ENCODE measurements at places on chromosomes 3 and 15.

- no peak for DNase-seq
These were observed 206.6 kb downstream of the TLE3 start for GRCh38 chr15:69891070-69891536.

DNA sequence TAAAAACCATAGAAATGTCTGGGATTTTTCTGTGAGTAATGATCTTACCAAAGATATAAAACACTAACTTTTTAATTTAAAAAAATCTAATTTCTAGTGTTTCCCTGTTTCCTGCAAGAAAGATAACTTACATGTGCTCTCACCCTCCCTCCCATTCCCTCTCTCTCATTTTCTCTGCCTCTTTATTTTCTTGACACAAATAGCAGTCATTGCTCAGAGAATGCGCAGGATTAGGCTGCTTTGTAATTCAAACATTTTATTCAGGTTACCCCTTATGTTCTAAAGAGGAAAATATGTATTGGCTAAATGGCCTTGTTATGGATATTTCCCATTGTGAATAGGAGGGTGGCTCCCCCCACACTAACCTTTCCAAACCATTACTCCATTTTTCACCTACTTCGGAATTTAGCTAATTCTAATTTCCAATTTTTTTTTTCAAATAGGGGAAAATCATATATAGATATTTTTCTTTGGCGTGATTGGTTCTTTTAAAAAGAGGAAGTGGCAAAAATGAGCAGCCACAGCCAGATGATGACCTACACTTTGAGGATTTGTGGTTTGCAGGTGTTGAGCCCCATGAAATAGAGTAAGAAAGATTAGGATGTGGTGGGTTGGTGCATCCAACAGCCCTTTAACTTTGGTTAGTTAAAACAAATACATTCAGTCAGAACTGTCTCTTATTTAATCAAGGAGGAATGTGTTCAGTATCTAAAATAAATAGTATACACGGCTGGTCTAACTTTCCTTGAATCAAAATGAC, 554.4 kb downstream of the IGSF11 start:
- no peak for DNase-seq

- no peak for DNase-seq
These were observed 139.2 kb upstream of the MEF2A start for GRCh38 chr15:99426431-99427105.

GRCh38 chr3:62995119-62995518, 119.9 kb upstream of the CADPS start:
- DNase-seq = no peak

GRCh38 chr3:111971533-111972130, 7.2 kb upstream of the ABHD10 start:
- DNase-seq = no peak

DNA sequence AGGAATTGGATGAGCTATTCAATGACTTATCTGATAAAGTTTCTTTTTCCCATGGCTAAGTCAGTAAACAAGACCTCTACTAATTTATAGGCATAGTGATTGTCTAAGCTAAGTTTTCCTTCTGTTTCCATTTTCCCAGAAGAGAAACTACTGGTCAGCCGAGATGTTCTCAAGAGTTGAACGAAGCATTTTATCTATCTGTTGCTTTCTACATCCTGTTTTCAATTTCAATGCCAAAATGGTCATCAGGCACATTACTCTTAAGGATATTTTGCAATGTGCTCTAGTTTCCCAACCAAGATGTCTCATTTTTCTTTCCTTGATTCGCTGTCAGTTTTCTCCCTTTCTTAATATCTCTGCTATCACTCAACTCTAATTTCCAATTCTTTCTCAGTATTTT, 228.7 kb downstream of the MBNL1 start:
- DNase-seq = no peak

GRCh38 chr15:82621970-82622369, 25.2 kb downstream of the CPEB1 start:
- no peak for DNase-seq

- no peak for DNase-seq
These were observed 39.5 kb downstream of the ITPR1 start for GRCh38 chr3:4532535-4533112.

DNA sequence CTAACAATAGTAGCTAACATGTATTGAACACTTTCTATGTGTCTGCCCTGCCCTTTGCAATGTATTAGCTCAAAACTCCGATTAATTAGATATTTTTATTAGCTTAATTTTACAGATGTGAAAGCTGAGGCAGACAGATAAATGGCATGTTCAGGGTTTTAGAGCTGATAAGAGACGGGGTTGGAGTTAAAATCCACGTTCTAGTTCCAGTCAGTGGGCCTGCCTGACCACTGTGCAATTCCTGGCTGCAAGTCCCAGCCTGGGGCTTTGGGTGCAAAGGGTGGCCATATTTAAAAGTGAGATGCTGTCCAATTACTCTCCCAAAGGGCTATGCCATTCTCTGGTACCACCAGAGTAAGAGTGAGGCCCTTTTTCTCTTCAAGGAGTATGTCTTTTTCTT, 33.2 kb downstream of the FOXL2 start:
- no peak for DNase-seq

DNA sequence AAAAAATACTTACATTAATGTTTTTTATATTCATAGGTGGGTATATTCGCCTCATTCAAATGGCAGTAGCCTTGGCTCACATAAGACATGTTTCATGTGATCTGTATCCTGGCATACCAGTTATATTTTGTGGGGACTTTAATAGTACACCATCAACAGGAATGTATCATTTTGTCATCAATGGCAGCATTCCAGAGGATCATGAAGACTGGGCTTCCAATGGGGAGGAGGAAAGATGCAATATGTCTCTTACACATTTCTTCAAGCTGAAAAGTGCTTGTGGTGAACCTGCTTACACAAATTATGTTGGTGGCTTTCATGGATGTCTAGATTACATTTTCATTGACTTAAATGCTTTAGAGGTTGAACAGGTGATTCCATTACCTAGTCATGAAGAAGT, 3.5 kb downstream of the PDE12 start:
- no peak for DNase-seq

DNA sequence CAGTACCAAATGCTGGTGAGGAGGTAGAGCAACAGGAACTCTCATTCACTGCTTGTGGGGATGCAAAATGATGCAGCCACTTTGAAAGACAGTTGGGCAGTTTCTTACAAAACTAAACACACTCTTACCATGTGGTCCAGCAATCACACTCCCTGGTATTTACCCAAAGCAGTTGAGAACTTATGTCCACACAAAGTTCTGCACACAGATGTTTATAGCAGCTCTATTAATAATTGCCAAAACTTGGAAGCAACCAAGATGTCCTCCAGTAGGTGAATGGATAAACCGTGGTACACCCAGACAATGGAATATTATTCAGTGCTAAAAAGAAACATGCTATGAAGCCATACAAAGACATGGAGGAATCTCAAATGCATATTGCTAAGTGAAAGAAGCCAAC, 139.1 kb upstream of the SLC6A11 start:
- DNase-seq = no peak

DNA sequence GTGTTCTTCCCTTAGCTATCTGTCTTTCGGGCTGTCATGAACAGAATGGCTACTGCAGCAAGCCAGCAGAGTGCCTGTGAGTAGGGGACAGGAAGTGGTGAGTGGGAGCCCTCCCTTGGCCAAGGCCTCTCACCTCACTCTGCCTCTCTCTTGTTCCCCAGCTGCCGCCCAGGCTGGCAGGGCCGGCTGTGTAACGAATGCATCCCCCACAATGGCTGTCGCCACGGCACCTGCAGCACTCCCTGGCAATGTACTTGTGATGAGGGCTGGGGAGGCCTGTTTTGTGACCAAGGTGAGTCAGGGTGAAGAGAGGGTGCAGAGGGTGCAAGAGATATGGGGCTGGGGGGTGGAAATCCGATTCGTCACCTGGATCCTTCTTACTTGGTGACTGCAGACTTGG, 3.0 kb downstream of the DLL4 start:
- DNase-seq = no peak

GRCh38 chr15:70531576-70531975, 231.8 kb downstream of the UACA start:
- DNase-seq = no peak

GRCh38 chr3:125582707-125583106, 12.6 kb downstream of the OSBPL11 start:
- no peak for DNase-seq

- DNase-seq = no peak
These were observed 14.7 kb downstream of the ST3GAL6 start for GRCh38 chr3:98777801-98778220.

DNA sequence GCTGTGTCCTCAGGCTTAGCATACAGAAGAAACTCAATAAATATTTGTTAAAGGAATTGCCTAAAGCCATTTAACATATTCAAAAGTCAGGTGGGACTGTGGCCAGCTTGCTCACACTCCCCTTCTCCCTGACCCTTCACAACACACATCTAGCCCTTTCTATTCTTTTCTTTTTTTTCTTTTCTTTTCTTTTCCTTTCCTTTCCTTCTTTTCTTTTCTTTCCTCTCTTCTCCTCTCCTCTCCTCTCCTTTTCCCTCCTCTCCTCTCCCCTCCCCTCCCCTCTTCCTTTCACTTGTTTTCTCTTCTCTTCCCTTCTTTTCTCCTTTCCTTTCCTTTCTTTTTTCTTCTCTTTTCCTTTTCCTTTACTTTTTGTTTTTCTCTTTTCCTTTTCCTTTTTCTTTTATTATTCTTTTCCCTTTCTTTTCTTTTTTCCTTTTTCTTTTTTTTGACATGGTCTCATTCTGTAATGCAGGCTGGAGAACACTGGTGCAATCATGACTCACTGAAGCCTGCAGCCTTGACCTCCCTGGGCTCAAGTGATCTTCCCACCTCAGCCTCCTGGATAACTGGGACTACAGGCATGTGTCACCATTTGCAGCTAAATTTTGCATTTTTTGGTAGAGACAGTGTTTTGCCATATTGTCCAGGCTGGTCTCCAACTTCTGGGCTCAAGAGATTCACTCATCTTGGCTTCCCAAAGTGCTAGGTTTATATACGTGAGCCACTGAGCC, 377.8 kb downstream of the GRM7 start:
- no peak for DNase-seq

DNA sequence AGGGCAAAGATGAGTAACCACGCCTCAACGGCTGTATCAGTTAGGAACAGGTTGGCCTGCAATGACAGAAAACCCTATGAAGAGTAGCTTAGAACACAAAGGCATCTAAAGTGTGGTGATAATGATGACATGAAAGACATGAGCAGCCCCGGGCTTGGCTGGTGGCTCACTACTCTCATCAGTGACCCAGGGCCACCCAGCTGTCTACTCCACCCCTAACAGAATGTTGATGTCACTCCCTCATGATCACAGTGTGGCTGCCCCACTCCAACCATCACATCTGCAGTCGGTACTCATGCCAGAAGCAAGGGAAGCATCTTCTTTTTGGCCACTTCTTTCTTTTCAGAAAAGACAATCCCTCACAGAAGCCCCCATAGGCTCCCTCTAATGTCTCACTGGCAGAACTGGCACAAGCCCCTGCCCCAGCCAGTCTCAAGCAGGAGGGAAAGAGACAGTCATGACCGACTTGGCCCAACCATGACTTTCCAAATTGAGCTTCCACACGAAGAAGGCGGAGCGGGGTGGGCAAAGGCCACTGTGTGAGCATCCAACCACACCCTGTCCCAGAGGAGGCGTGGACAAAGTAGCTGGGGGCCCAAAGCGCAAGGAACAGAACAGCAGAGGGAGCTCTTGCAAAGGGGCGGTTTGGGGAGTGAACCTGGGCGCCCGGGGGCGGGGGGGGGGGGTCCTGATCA, 72.0 kb upstream of the IQSEC1 start:
- no peak for DNase-seq

DNA sequence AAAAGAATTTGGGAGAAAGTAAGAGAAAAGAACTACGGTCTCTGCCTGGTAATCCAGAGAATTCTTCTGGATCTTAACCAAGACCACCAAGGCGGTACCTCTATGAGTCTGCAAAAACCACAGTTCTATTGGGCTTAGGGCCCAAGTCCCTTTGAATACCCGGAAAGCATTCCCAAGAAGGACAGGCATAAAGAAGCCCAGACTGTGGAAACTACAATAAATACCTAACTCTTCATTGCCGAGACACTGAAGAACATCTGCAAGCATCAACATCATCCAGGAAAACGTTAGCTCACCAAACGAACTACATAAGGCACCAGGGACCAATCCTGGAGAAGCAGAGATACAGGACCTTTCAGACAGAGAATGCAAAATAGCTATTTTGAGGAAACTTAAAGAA, 162.3 kb upstream of the TMC3 start:
- no peak for DNase-seq

- no peak for DNase-seq
These were observed 66.9 kb downstream of the TLE3 start for GRCh38 chr15:70030851-70031250.

GRCh38 chr3:23671851-23672589, 133.7 kb upstream of the UBE2E1 start:
- DNase-seq = no peak

DNA sequence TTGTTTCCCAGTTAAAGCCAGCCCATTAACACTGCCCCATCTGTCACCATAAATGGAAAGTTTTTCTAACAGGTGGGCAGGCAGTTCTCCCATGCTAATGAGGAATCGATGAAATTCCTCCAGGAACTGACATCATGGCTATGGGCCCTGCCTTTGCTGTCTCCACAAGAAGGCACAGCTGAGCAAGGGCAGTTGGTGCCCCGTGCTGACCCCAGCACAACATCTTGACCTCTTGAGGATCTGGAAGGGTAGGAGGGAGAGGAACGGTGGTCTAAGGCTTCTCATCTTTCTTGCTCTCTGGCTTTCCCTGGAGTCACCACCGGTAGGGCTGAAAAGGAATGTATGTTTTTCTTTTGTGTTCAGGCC, 46.7 kb downstream of the CHCHD6 start:
- DNase-seq = no peak

DNA sequence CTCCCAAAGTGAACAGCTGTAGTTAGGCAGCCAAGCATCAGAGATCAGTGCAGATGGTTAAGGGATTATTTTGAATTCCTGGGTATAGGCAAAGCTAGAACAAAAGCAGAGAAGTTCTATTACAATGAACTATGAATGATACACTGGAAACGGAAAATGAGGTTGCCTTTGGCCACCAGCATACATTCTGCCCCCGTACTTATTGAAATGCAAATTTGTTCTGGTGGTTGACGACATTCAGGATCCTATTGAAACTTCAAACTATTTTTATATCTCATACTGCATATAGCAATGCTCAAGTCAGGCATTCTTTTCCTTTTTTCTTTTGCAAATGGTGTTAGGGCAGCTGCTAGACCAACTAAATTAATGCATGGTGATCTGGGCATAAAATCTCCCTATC, 61.7 kb downstream of the SLC12A1 start:
- no peak for DNase-seq

- no peak for DNase-seq
These were observed 55.9 kb upstream of the PLCL2 start for GRCh38 chr3:16828815-16829214.

DNA sequence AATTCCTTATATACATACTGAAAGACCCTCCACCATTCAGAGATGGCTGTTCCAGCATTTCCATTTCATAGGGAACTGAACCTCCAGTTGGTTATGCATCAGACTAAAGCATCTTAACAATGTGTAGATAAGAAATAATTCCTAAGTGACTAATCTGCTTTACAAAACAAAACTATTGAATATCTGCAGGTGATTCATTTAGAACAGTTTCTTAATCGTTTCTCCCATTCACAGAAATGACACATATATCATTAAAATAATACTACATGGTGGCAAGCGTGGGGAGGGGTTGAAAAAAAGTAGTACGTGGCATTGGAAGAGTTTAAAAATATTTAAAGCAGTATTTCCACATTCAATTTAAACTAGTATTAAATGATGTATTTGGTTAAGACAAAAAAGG, 19.5 kb downstream of the COPS2 start:
- DNase-seq = no peak

GRCh38 chr3:14605744-14606143, 45.8 kb upstream of the CCDC174 start:
- no peak for DNase-seq
